ENCODE measurements at places on chromosomes 4 and X.

- DNase-seq = no peak
These were observed 518.3 kb upstream of the ZFP42 start for GRCh38 chr4:187477224-187477623.

DNA sequence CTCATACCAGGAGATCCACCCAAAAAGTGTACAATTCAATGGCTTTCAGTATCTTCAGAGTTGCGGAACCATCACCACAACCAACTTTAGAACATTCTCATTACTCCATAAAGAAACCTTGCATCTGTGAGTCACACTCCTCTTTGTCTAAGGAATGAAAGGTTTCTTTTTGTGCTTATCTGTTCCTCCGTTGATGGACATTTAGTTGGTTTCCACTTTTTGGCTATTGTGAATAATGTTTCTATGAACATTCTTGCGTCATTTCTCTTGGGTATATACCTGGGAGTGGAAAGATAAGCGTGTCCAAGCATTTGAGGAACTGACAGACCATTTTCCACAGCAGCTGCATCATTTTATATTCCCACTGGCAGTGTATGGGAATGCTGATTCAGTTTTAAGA lies 10.6 kb downstream of the FAM184B start:
- no peak for DNase-seq

- no peak for DNase-seq
These were observed 148.3 kb downstream of the DCTD start for GRCh38 chr4:182768838-182769237.

DNA sequence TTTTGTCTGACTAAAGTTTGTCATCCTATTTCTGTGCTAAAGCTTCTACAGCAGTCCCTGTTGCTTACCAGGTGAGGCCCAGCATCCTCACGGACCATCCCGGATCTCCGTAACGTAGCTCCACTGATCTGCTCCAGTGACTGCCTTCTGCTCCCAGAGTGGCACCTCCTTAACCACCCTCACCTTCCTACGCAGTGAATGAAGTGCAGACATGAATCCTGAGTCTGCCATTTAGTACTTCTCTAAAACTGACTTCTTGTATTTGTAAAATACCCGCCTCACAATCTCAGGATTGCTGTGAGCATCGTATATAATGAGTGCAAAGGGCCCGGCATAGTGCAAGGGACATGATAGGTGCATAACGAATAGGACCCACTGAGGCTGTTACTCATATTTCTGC lies 27.7 kb upstream of the ACSL1 start:
- no peak for DNase-seq

DNA sequence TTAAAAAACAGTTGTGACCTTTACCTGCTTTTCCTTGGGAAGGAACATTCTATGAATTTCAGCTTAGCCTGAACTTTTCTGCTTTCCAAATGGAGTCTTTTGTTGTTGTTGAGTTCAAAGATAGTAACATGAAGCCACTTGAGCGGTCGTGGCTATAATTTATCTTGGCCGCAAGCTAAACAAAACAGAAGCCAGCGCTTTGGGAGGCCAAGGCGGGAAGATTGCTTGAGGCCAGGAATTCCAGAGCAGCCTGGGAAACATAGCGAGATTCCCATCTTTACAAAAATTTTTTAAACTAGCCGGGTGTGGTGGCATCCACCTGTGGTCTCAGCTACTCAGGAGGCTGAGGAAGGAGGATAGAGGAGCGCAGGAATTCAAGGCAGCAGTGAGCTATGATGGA lies 29.9 kb downstream of the TKTL1 start:
- no peak for DNase-seq

DNA sequence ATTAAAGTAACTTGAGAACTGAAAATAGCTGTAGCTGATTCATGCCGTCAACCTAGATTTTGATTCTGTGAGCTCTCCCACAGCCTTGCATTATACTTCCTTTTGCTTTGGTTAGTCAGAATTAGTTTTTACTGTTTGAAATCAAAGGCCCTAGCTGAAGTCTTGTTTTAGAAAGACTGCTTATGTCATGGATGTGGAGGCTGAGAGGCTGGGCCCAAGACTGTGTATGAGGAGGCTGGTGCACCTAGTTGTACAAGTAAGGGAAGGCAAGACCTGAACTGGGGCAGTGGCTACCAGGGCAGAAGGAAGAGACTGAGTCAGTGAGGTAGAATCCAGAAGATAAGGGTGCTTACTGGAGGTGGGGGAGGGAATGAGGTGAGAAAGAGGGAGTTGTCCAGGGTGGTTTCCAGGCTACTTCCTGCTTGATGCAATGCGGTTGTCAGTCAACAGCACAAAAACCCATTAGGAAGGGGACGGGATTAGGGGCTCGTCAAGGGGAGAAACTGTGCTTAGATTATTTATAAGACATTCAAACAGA lies 76.2 kb upstream of the PAGE3 start:
- no peak for DNase-seq

Measured in effector memory CD4-positive, alpha-beta T cell (primary cell).